ENCODE measurements at places on chromosomes 3 and 15.

GRCh38 chr3:14769544-14770325 lies 49.0 kb upstream of the FGD5 start:
- no peak for DNase-seq

- DNase-seq = peak; percentile 30
Observed at GRCh38 chr3:128322030-128323022, 144.4 kb downstream of the DNAJB8 start.

DNA sequence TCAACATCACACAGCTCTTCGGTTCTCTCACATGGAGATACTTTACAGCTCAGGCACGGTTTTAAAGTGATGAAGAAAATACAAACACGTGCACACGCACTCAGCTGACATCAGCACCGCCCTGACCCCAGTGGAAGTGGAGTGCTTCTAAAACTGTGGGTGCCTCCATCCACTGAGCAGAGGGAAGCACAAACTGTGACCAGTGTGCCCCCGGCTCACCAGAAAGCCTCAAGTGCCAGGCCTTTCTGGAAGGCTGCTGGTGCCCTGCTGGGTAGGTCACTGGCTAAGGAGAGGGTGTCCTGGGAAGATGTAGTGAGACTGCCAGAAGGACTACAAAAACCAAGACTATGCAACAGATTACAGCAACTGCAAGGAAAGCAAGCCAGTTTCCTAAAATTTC lies 78.5 kb downstream of the OCA2 start:
- DNase-seq = no peak

GRCh38 chr15:90844696-90845095 lies 23.7 kb upstream of the FURIN start:
- no peak for DNase-seq

- no peak for DNase-seq
Observed at GRCh38 chr3:45491344-45491743, 103.0 kb downstream of the LARS2 start.

- DNase-seq = no peak
Observed at GRCh38 chr3:100097919-100098783, 16.1 kb downstream of the FILIP1L start.

DNA sequence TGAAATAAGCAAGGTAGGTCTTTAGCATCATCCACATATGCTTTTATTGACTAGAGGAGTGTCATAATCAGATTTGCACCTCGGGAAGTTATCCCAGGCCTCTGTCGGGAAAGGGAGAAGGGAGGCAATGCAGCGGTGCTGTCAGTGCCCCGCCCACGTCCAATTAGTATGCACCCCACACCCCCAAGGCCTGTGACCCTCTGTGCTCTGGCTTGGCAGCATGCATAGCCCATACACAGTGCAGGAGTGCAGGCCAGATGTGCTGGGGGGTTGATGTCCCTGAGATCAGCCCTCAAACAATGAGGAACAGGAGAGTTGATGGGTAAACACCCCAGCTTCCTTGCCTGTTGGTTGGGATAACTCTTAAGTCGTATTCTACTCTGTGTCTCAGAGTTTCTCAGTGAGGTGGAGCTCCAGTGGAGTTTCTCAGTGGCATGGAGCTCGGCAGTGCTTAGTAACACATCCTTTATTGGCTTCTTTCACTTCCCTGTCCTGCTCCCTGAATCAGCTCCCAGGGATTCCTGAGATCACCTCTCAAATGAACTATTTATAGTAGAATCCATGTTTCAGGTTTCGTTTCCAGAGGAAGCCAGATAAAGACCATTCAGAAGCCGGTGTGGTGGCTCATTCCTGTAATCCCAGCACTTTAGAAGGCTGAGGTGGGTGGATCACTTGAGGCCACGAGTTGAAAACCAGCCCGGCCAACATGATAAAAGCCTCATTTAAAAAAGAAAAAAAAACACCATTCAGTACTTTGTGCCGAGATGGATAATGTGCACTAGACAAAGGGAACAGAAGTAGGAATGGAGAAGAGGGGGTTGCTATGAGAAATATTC lies 26.7 kb upstream of the NDUFB4 start:
- DNase-seq = no peak

DNA sequence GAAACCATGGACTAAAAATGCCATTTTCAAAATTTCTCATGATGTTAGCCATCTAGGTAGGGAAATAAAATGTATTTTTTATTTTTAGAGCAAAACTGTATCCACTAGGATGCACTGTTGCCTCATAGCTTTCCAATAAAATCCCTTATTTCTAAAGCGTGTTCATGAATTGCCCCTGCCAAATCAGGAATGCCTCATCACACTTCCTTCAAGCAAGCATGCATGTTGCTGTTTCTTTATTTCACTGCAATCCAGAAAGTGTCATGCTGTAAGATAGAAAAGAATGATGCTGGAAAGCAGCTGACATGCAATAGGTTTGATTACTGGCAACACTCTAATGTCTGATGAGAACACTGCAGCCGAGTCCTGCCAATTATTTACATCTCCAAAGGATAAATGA lies 239.5 kb downstream of the CHL1 start:
- DNase-seq = no peak

DNA sequence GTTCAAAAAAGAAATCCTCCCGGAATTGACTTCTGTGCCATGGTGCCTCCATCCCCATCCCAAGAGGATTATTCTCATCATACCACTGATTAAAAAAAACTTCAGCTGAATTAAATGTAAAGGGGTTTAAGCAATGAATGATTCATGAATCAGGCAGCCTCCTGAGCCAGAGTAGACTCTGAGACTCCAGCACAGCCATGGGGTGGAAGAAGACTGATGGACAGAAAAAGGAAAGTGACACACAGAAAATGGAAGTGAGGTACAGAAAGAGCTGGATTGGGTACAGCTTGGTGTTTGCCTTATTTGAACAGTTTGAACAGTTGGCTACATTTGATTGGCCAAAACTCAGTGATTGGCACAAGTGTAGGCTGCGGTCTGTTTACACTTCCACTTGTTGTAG lies 224.8 kb upstream of the ATP10A start:
- DNase-seq = no peak

GRCh38 chr15:36175741-36176291 lies 403.6 kb upstream of the CDIN1 start:
- no peak for DNase-seq

GRCh38 chr15:90839187-90840071 lies 29.0 kb upstream of the FURIN start:
- DNase-seq = peak; percentile 62

DNA sequence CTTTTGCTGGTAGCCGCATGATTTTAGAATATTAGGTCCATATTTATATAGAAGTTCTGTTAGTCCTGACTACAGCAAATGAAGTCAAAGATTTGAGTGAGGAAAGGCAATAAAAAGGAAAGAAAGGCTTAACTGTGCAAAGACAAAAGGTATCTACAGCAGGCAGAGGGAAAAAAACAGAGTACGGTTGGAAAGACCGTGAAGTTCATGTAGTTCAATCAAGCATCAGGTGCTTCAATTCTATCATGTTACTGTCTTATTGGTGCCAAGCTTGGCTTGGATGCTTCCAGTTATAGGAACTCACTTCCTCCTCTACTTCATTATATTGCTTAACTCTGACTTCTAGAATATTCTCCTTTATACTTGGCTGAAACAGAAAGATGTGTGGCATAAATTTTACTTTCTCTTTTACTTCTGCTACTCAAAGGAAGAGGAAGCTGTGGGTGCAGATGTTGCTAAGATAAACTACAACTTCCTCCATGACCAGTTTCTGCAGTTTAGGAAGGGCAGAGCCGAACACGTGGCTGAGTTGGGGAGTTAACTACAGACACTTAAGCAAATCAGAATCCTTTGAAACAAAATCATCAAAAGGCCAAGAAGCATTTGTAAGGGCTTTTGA lies 72.6 kb upstream of the ZBED2 start:
- peak; percentile 39 for DNase-seq

DNA sequence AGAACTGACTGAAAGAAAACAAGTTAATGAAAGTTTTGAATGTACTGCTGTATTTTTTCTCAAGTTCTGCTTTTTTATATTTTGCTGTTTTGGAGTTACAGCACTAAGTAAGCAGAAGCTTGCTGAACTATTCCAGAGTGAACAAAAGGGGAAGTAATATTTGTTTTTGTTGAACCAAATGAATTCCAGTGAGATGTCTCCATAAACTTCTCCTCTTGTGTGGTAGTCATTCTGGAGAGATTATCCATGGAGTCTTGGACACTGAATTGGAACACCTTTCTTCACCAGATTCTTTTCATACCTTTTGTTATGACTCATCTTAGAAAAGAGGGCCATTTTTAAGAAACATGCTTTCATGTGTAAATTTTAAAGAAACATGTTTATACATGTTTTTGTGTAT lies 8.8 kb downstream of the ANKUB1 start:
- no peak for DNase-seq

- no peak for DNase-seq
Observed at GRCh38 chr15:84816694-84817465, at the start of gene ALPK3. Gene ALPK3 (plus strand): TSS chr15:84817356. CDS start chr15:84817453, 97 bp downstream.

DNA sequence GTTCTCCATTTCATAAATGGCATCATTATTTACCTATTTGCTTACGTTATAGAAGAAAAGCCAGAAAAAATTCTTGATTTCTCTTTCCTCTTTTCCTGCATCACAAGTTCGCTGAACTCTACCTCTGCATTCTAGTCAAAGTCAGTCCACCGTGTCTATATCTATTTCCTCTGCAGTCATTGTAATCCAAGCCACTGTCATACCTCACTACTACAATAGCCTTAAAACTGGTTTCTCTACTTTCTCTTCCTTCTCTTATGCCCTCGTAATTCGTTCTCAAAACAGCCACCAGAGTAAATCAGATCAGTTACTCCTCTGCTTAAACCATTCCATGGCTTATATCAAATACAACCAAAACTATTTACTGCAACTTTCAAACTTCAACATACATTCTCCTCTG lies 13.4 kb upstream of the FAM81A start:
- DNase-seq = no peak

- DNase-seq = no peak
Observed at GRCh38 chr15:81751816-81752545, 293.8 kb downstream of the MEX3B start.

GRCh38 chr3:149435996-149436885 lies 38.3 kb upstream of the TM4SF4 start:
- DNase-seq = no peak

DNA sequence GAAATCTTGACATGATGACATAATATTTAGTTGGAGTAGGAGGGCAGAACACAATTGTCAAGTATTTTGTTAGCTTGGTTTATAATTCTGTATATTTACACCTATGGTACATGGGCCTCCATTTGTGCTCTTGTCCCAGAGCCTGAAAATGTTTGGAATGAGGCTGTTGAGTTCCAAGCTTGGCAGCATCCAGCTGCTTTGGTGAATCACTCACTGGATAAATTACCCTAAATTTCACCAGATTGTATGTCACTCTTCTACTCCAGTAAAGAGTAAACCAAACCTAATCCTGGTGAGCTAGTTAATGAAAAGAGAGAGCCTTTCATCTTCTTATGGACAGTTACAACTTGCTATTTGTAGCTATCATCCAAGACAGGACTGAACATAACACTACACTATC lies 928.7 kb downstream of the DIPK2A start:
- DNase-seq = no peak

DNA sequence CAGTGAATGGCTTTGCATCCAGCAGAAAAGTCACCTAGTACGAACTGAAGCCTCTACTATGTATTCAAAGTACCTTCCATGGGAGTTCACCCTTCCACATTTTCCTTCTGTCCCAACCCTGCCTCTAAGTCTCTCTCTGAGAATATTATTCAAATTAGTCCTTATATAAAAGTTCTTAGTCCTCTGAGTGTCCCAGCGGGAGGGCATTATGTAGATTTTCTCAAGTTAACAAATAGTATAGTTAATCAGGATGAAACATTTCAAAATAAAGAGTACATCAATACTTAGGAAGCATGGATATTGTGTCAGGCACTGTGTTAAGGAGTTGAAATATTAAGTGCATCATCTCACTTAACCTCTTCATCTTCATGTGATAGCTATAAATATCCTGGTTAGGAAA lies 223.3 kb downstream of the CPNE4 start:
- no peak for DNase-seq

DNA sequence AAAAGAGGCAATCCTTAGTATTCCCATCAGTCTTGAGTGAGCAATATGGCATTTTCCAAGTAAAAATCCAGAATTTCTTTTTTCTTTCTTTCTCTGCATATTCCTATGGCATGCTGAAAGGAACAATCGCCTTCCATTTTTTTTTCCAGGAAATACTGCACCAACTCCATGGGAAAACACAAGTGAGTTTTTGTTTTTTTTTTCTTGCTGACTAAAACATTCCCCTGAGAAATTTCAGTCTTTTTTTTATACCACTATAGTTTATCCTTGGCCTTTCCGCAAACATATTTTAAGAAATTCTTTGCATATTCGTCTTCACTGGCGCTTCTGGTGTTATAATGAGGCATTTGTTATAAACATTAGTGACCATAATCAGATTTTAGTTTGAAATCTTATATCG lies 429.6 kb upstream of the MDFIC2 start:
- no peak for DNase-seq

DNA sequence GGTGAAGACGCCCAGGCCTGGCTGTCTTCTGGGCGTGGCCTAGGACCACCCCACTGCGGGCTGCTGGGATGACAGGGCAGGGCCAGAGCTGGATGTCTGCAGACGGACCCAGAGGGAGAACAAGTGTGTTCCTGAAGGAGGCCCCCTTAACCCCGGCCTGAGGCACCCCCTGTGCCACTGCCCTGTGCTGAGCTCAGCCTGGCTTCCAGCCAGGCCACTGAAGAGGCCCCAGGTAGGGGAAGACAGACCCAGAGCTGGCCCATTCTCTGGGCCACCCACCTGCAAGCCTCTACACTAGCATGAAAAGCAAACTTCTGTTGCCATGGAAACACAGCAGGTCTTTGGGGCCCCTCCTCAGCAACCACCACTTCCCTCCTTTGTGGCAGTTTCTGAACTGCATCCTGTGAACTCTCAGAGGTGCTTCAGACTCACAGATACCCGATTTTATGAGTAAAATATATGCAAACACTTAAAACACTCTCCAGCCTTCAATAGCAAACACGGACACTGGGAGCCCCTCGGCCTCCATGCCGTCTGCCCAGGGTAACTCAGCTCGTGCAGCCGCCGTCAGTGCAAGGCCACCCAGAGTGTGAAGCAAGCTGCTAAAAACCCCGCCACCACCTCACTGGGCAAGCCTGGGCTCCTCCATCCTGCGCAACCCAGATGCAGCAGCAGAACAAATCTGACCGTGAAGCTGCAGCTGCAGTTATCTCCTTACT lies 42.5 kb downstream of the CMTM6 start:
- peak; percentile 65 for DNase-seq

DNA sequence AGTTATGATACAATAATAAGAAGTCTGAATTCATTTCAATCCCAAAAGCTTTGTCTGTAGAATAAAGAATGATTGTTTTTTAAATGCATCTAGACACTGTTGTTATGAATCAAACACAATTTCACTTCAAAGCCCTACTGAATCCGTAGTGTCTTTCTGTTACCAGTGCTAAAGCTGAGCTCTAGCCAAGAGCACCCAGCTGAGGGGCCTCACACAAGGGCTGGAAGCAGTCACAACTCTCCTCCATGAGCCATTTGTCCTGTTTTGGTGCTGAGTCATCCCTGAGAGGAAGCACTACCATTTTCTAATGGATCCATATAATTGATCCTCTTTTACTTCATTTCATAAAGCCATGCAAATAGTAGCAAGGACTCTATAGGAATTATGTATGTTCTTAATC lies 158.2 kb upstream of the ANKRD28 start:
- no peak for DNase-seq

- no peak for DNase-seq
Observed at GRCh38 chr3:57689367-57690053, 3.4 kb downstream of the DENND6A start.

- DNase-seq = no peak
Observed at GRCh38 chr3:177545964-177546363, 348.7 kb upstream of the TBL1XR1 start.

GRCh38 chr3:152790651-152791387 lies 44.1 kb upstream of the P2RY1 start:
- no peak for DNase-seq

All from GM12891 (cell line).